ENCODE measurements at places on chromosomes 11 and 22. TPM values are rescaled to one million over a fixed set of nuclear protein-coding genes. Genes with fewer than 3 reads are reported as not detected.

DNA sequence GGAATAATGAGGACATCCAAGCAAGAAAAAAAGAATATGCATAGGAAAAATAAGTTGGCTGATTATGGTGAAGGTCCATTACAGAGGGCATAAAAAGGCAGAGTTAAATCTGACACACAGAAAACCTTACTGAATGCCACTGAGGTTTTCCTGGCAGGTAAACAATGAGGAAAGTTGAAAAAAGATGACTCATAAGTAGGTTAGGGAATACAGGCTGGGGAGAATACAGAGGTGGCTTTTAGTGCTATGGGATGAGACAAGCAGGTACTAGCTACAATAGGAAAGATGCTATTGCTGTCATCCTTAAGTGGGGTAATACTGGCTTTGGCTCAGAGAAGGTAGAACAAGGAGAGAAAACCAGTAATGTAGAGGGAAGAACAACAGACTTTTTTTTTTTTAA lies 44.7 kb downstream of the CSTF3 start:
- no peak overlapping the region for H3K27ac ChIP-seq
- no peaks in the 10 kb centered on the region for H3K4me1 ChIP-seq
- no peaks in the 10 kb centered on the region for H3K27me3 ChIP-seq
- DNase-seq = no peak

- no peaks in the 10 kb centered on the region for H3K27me3 ChIP-seq
- DNase-seq = no peak
- H3K4me1 ChIP-seq = no peaks in the 10 kb centered on the region
These were observed 231.0 kb downstream of the DDX10 start for GRCh38 chr11:108895579-108896480.

DNA sequence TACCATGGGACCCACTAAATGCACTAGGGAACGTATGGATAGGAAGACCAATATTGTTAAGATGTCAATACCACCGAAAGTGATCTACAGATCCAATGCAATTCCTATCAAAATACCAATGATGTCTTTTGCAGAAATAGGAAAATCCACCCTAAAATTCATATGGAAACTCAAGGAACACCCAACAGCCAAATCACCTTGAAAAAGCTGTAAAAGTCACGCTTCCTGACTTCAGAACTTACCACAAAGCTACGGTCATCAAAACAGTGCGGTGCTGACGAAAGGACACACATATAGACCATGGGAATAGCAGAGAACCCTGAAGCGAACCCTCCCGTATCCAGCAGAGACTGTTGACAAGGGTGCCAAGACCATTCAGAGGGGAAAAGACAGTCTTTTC lies 20.5 kb downstream of the BRD1 start:
- peaks cover 9% of the 10 kb centered on the region for H3K4me1 ChIP-seq
- H3K27ac ChIP-seq = no peak overlapping the region
- no peaks in the 10 kb centered on the region for H3K27me3 ChIP-seq
- DNase-seq = no peak
- H3K4me3 ChIP-seq = no peak overlapping the region

Gene F2
- total RNA-seq = not detected

DNA sequence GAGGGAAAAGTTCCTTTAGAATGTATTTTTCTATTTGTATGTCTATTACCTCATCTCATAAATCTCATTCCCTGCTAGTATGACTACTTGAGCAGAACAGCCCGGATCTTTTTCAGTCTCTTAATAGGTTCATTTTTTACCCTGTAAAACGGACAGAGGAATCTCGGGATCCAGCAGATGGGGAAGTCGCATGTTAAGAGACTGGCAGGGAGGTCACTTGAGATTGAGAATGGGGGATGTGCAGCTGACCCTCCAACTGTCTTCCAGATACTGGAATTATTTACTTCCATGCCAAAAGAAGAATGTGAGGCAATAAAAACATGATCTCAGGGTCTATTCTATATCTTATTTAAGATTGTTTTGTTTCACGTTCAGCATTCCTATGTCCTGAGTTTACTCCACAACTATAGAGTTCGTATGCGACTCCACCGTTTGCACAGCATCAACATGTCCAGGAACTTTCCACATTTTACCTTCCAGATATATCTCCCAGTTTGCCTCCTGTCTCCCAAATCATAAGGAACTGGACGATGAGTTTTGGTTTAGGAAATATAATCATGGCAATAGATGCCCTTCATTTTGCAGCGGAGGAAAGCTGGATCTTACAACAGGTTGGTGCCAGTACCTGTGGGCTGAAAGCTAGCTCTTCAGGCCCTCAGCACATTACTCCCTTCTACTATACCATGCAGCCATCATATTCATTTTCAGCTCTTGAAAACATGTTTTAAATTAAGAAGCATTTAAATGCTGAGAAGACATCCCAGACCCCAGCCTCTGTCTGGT lies 181.5 kb downstream of the MAML2 start:
- no peak overlapping the region for H3K4me3 ChIP-seq
- peaks cover 18% of the 10 kb centered on the region for H3K4me1 ChIP-seq
- DNase-seq = no peak
- no peaks in the 10 kb centered on the region for H3K36me3 ChIP-seq
- H3K27me3 ChIP-seq = no peaks in the 10 kb centered on the region

GRCh38 chr11:17347676-17348075 lies 3.9 kb upstream of the NCR3LG1 start:
- H3K4me3 ChIP-seq = no peak overlapping the region
- H3K27ac ChIP-seq = no peak overlapping the region
- H3K4me1 ChIP-seq = peaks cover 2% of the 10 kb centered on the region

GRCh38 chr11:34916843-34917770 lies 689 bp downstream of the PDHX start:
- H3K36me3 ChIP-seq = no peaks in the 10 kb centered on the region
- H3K4me3 ChIP-seq = peak overlapping the region; percentile 92
- no peaks in the 10 kb centered on the region for H3K27me3 ChIP-seq
- DNase-seq = no peak
- no peaks in the 10 kb centered on the region for H3K4me1 ChIP-seq

Gene FOLR1
- 41.2 TPM for total RNA-seq

DNA sequence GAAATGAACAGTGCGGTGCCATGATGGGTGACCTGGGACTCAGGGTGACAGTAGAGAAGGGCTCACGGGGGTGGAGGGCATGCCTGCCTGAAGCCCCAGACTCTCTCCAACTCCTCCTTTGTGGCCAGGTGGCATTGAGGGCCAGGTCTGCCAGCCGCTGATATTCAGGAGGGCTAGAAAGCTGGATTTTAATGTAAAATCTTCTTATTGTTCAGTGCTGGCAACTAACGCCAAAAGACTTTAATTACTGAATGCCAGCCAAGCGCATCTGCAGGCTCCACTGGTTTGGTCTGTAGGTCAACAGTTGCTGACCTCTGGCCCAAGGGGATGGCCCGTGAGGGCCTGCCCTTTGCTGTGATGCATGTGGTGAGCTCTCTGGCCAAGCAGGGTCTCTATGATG lies 10.3 kb downstream of the MRGPRG start:
- H3K4me1 ChIP-seq = no peaks in the 10 kb centered on the region
- DNase-seq = no peak
- no peaks in the 10 kb centered on the region for H3K36me3 ChIP-seq
- H3K27ac ChIP-seq = no peak overlapping the region
- no peaks in the 10 kb centered on the region for H3K27me3 ChIP-seq

Gene NLRP14
- 0.47 TPM for total RNA-seq

DNA sequence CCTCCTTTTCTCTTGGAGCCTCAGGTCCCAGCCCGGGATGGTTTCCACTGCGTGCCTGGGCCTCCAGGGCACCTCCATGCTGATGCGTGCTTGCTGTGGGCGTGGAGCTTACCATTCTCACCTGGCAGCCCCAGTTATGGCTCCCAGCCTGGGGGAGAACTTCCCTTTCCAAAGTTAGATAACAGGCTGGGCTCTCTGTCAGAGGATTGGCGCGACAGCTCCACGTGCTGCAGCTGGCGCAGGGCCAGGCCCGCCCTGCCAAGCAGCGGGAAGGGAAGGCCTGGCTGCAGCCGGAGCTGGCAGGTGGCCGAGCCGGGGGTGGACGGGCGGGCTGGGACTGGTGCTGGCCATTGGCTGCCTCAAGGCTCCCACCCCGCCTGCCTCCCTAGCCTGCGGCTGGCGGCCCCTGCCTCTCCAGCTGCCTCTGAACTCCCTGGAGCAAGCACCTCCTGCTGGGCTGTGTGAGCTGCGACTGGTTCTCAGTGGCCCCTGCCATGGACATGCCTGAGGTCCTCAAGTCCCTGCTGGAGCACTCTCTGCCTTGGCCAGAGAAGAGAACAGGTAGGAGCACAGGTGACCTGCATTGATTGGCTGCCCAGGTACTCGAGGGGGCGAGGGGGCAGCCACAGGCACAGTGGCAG lies 14.6 kb upstream of the TEF start:
- peak overlapping the region; percentile 84 for H3K27ac ChIP-seq
- H3K27me3 ChIP-seq = no peaks in the 10 kb centered on the region
- peaks cover 40% of the 10 kb centered on the region for H3K4me1 ChIP-seq
- H3K4me3 ChIP-seq = peak overlapping the region; percentile 14
- no peaks in the 10 kb centered on the region for H3K36me3 ChIP-seq

DNA sequence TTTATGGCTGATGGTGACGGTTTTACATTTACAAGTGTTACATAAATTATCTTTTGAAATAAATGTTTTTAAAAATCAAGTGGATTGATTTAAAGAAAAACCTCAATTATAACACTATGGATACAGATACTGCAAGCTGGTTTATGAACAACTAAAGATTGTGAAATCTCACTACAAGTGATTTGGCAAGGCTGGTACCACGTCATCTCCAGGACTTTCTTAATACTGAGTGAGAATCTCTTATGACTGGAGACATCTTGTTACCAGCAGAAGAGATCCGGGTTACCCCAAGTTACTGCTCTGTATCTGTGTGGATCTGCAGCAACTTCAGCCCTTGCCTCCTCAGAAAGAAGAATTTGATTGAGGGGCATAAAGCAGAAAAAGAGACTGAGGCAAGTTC lies 452.9 kb downstream of the MN1 start:
- H3K27me3 ChIP-seq = no peaks in the 10 kb centered on the region
- H3K27ac ChIP-seq = no peak overlapping the region
- no peak for DNase-seq
- no peak overlapping the region for H3K4me3 ChIP-seq
- H3K36me3 ChIP-seq = no peaks in the 10 kb centered on the region

Gene DEFB131B
- total RNA-seq = not detected

GRCh38 chr22:21042978-21043859 lies 2.5 kb upstream of the LRRC74B start:
- no peak for DNase-seq
- no peaks in the 10 kb centered on the region for H3K36me3 ChIP-seq
- no peaks in the 10 kb centered on the region for H3K27me3 ChIP-seq
- H3K4me1 ChIP-seq = no peaks in the 10 kb centered on the region

- H3K27ac ChIP-seq = no peak overlapping the region
- H3K36me3 ChIP-seq = no peaks in the 10 kb centered on the region
- no peak for DNase-seq
- no peak overlapping the region for H3K4me3 ChIP-seq
- no peaks in the 10 kb centered on the region for H3K4me1 ChIP-seq
These were observed 97.7 kb downstream of the RBFOX2 start for GRCh38 chr22:35930933-35931332.

GRCh38 chr11:130465263-130465662 lies 16.8 kb downstream of the ADAMTS15 start:
- H3K4me1 ChIP-seq = no peaks in the 10 kb centered on the region
- H3K36me3 ChIP-seq = no peaks in the 10 kb centered on the region
- no peak overlapping the region for H3K27ac ChIP-seq
- H3K27me3 ChIP-seq = no peaks in the 10 kb centered on the region
- no peak for DNase-seq
- no peak overlapping the region for H3K4me3 ChIP-seq

DNA sequence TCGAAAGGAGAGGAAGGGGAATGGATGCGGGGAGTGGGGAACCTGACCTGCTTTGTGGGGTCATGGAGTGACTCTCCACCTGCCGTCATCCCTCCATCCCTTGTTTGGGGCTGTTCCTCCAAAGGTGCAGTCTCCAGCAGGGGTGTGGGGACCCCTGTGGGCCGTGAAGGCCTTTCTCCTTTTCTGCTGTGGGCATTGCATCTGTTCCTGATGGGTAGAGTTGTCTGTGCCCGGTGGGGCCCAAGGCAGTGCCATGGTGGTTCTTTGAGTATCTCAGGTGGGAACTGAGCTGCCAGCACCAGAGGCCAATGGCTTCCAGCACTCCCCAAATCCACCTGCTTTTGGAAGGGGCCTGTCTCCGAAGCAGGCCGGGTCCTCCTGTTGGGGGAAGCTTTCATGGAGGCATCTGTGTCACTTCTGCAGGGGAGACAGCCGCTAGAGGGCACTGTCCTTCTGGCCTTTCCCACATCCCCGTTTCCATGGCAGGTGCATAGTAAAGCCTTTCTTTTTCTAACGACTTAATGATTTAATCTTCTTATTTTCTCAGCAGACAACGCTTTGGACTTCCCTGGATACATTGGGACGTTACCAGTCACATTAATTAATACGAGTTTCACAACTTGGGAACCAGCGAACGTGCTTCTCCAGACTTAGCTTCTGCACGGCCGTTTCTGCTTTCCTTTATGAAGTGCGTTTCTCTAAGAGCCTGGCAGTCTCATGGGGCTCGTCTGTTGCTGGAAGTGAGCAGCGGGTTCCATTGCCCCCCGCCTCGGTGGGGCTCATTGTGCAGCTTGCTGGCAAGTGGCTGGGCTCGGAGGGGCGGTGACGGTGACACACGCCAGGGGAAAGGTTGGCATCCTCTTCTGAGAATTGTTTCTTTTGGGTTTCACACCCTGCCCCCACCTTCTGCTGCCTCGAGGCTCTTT lies 57.1 kb downstream of the PARVB start:
- no peaks in the 10 kb centered on the region for H3K4me1 ChIP-seq
- peak; percentile 83 for DNase-seq
- no peaks in the 10 kb centered on the region for H3K27me3 ChIP-seq
- no peak overlapping the region for H3K27ac ChIP-seq
- H3K36me3 ChIP-seq = no peaks in the 10 kb centered on the region

Gene SEZ6L
- total RNA-seq = 0.19 TPM

- no peaks in the 10 kb centered on the region for H3K4me1 ChIP-seq
- no peak overlapping the region for H3K4me3 ChIP-seq
- no peaks in the 10 kb centered on the region for H3K36me3 ChIP-seq
- no peak overlapping the region for H3K27ac ChIP-seq
These were observed 199.6 kb downstream of the NXPE2 start for GRCh38 chr11:114877976-114878375.

- no peaks in the 10 kb centered on the region for H3K27me3 ChIP-seq
- peak overlapping the region; percentile 32 for H3K27ac ChIP-seq
- DNase-seq = no peak
These were observed 16.0 kb downstream of the PPIL2 start for GRCh38 chr22:21681566-21682370.

GRCh38 chr22:23565305-23565914 lies 14.7 kb downstream of the IGLL1 start:
- no peaks in the 10 kb centered on the region for H3K36me3 ChIP-seq
- H3K27me3 ChIP-seq = no peaks in the 10 kb centered on the region
- no peak overlapping the region for H3K27ac ChIP-seq
- peak; percentile 35 for DNase-seq
- peaks cover 8% of the 10 kb centered on the region for H3K4me1 ChIP-seq

Gene OR2AG2
- total RNA-seq = 0.19 TPM

Gene FUT4
- 9.5 TPM for total RNA-seq

GRCh38 chr11:73859671-73860070 lies 17.0 kb downstream of the COA4 start:
- no peak overlapping the region for H3K4me3 ChIP-seq
- DNase-seq = no peak
- no peaks in the 10 kb centered on the region for H3K27me3 ChIP-seq
- H3K36me3 ChIP-seq = peaks cover 6% of the 10 kb centered on the region
- H3K27ac ChIP-seq = no peak overlapping the region

GRCh38 chr11:77042111-77042726 lies 8.0 kb downstream of the B3GNT6 start:
- DNase-seq = no peak
- no peak overlapping the region for H3K27ac ChIP-seq
- H3K4me3 ChIP-seq = no peak overlapping the region

Measured in kidney (tissue), 22 donors.